ENCODE measurements at places on chromosomes 7 and 10. TPM values are rescaled to one million over a fixed set of nuclear protein-coding genes. Genes with fewer than 3 reads are reported as not detected.

- DNase-seq, result no peak
- no peaks in the 10 kb centered on the region for H3K4me1 ChIP-seq
- no peak overlapping the region for H3K27ac ChIP-seq
- H3K4me3 ChIP-seq, result no peak overlapping the region
- H3K36me3 ChIP-seq, result no peaks in the 10 kb centered on the region
- H3K27me3 ChIP-seq, result no peaks in the 10 kb centered on the region
Measured at GRCh38 chr7:46781901-46782439, 799.9 kb downstream of the TNS3 start.

GRCh38 chr10:112915590-112916572 lies 34.2 kb upstream of the TCF7L2 start:
- no peak overlapping the region for H3K27ac ChIP-seq
- H3K4me1 ChIP-seq, result no peaks in the 10 kb centered on the region
- no peak overlapping the region for H3K4me3 ChIP-seq
- H3K36me3 ChIP-seq, result no peaks in the 10 kb centered on the region
- DNase-seq, result no peak
- no peaks in the 10 kb centered on the region for H3K27me3 ChIP-seq

- H3K36me3 ChIP-seq, result no peaks in the 10 kb centered on the region
- H3K4me3 ChIP-seq, result no peak overlapping the region
- no peaks in the 10 kb centered on the region for H3K27me3 ChIP-seq
- no peak overlapping the region for H3K27ac ChIP-seq
Measured at GRCh38 chr10:4755286-4755989, 70.6 kb upstream of the AKR1E2 start.

DNA sequence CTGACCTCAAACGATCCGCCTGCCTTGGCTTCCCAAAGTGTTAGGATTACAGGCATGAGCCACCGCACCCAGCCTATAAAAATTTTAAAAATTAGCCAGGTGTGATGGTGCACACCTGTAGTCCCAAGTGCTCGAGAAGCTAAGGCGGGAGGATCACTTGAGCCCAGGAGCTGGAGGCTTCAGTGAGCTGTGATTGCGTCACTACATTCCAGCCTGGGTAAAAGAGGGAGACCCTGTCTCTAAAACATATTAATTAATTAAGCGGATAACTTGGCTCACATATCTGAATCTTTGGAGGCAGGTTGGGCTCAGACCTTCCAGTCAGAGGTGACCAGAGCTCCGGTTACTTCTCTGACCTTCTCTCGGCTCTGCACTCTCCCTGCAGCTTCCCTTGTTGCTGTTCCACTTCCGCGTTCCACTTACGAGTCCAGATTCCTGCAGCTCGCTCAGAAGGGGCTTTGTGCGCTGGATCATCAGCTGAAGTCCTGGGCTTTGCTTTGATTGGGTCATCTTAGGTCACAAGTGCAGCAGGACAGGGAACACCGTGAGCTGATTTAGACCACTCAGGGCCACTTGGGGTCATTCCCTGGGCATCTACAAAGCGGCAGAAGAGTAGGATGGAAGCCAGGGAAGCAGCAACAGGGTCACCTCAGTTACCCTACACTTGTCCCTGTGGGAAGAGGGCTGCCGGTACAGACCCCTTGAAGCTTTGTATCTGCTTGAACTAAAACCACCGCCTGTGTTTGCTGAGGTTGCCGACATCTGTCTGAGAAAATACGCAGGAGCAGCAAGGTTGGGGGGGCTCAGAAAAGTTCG lies 2.0 kb upstream of the ARPC1B start:
- DNase-seq, result peak; percentile 46
- H3K4me3 ChIP-seq, result no peak overlapping the region
- no peaks in the 10 kb centered on the region for H3K36me3 ChIP-seq

DNA sequence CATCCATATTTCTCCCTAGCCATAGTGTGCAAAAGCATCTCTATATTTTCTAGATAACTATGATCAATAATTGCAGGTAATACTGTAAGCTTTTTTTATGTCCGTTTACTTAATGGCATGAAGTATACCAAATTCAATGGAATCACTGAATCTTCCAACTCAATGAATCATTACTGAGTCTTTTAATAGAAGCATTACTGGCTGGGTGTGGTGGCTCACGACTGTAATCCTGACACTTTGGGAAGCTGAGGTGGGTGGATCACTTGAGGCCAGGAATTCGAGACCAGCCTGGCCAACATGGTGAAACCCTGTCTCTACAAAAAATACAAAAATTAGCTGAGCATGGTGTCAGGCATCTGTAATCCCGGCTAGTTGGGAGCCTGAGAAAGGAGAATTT lies 372.5 kb downstream of the BMPER start:
- H3K4me1 ChIP-seq, result no peaks in the 10 kb centered on the region
- no peaks in the 10 kb centered on the region for H3K27me3 ChIP-seq
- no peaks in the 10 kb centered on the region for H3K36me3 ChIP-seq
- DNase-seq, result no peak
- H3K27ac ChIP-seq, result no peak overlapping the region
- H3K4me3 ChIP-seq, result no peak overlapping the region

- DNase-seq, result no peak
- H3K4me3 ChIP-seq, result no peak overlapping the region
- H3K4me1 ChIP-seq, result no peaks in the 10 kb centered on the region
- no peaks in the 10 kb centered on the region for H3K36me3 ChIP-seq
- no peaks in the 10 kb centered on the region for H3K27me3 ChIP-seq
Measured at GRCh38 chr7:90720984-90721760, 125.1 kb downstream of the CDK14 start.

DNA sequence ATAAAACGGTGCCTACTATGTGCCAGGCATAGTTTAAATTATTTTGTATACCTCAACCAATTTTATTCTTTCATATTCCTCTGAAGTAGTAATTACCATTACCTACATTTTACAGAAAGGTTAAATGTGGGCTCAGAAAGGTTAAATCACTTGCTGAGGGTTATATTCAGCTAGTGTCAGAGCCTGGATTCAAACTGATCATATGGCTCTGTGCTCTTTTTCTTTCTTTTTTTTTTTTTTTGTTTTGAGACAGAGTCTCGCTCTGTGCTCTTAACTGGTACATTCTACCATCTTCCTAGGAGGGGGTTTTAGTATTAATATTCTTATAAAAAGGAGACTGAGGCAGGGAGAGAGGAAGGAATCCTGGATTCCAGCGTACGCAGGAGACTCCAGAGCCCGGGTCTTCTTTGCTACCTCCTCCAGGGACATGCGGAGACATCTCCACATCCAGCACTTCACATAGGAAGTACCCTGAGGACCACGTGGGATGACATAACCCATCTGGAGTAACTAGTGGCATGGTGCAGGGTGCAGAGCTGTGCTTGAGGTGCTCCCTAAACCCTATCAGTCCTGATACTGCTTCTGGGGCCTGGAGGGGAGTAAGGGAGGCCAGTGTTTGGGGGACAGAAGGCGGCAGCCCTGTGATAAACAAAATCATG lies 29.6 kb upstream of the ATXN7L1 start:
- H3K27me3 ChIP-seq, result no peaks in the 10 kb centered on the region
- peaks cover 1% of the 10 kb centered on the region for H3K4me1 ChIP-seq
- H3K27ac ChIP-seq, result no peak overlapping the region
- no peaks in the 10 kb centered on the region for H3K36me3 ChIP-seq

The RET gene
- 0.29 TPM for total RNA-seq

The BTAF1 gene
- 45.2 TPM for total RNA-seq

Measured in aorta (tissue), 5 donors.